ENCODE measurements at places on chromosomes 11 and 22.
A peak's percentile ranks its signal among the peaks of the same experiment; 100 is the strongest.

- DNase-seq: no peak
Measured at GRCh38 chr11:1303126-1303821, 6.2 kb downstream of the TOLLIP start.

GRCh38 chr11:62001450-62002191, 34.2 kb upstream of the FTH1 start:
- DNase-seq: no peak

DNA sequence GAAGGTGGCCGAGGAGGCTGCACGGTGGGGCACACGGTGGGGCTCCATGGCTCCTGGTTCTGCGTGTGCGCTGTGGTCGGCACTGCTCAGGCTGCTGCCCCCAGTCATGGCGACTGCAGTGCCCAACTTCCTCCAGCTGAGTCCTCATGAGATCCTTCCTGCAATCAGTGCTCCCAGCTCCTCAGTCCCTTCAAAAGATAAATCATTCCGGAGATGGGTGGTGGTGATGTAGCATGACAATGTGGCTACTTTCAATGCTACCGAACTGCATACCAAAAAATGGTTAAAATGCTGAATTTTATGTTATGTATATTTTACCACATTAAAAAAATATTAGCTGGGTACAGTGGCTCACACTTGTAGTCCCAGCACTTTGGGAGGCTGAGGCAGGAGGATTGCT, 14.1 kb upstream of the VPREB1 start:
- no peak for DNase-seq

- no peak for DNase-seq
Measured at GRCh38 chr11:295351-296170, 3.8 kb downstream of the IFITM5 start.

GRCh38 chr22:23563111-23563510, 17.0 kb downstream of the IGLL1 start:
- DNase-seq: no peak

GRCh38 chr11:35425603-35426212, 6.3 kb upstream of the SLC1A2 start:
- no peak for DNase-seq

DNA sequence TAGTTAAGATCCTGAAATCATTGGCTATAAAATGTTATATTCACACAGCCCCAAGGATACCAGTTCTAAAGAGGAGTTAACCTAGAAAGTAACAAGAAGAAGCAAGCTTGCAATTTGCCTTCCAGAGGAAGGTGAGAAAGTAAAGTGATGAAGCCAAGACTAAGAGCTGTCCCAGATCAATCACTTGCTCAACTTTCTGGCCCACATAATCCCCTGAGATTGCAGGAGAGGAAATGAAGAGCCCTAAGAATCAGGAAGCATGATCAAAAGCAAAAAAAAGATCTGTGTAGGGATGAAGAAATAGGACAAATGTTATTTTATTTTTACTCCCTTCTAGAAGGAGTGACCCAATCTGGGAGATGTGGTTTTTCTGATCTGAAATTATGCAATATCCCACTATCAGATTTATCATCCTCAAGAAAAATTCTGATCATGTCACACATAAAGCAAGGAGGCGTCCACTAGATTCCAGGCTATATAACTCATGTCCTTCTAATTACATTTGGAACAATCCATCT, 180.3 kb upstream of the GUCY1A2 start:
- no peak for DNase-seq

DNA sequence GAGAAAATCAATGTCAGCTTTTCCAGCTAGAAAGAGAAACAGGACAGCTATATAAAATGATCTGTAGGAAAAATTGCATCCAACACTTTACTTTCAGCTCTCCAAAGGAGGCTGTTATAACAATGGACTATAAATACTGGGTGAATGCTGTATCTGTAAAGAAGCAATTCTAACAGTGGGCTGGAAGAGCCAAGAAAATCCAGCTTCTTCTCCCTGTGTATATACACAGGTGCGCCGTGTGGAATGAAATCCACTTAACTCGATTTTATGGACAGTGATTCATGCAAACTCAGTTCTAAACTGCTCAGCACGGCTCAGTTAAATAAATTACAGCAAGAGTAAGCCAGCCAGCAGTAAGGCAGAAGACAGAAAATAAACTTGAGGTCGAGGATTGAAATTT, 32.5 kb upstream of the LMO2 start:
- no peak for DNase-seq

GRCh38 chr22:20834206-20834605, 24.4 kb downstream of the PI4KA start:
- no peak for DNase-seq

DNA sequence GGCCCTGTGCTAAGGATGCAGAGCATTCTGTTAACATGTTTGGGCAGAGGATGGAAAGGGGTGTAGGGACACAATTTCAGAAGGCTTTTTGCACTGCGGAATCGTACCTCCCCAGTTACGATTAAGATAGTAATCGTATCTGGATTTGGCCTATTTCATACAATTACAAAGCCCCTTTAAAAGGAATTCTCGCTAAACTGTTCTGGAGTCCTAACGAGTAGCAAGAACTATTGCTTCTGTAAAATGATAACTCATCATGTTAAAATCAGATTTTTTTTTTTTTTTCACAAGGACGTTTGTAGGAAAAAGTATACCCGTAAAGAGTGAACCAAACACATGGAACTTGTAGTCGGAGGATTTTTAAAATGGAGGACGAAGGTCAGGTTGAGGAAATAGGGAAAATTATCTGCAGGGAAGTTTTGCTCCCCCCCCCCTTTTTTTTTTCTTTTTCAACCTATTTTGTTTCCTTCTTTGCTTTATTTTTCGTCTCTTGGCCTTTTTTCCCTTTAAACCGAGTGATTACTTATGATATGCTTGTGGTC, 934 bp downstream of the HSD17B12 start:
- DNase-seq: no peak

DNA sequence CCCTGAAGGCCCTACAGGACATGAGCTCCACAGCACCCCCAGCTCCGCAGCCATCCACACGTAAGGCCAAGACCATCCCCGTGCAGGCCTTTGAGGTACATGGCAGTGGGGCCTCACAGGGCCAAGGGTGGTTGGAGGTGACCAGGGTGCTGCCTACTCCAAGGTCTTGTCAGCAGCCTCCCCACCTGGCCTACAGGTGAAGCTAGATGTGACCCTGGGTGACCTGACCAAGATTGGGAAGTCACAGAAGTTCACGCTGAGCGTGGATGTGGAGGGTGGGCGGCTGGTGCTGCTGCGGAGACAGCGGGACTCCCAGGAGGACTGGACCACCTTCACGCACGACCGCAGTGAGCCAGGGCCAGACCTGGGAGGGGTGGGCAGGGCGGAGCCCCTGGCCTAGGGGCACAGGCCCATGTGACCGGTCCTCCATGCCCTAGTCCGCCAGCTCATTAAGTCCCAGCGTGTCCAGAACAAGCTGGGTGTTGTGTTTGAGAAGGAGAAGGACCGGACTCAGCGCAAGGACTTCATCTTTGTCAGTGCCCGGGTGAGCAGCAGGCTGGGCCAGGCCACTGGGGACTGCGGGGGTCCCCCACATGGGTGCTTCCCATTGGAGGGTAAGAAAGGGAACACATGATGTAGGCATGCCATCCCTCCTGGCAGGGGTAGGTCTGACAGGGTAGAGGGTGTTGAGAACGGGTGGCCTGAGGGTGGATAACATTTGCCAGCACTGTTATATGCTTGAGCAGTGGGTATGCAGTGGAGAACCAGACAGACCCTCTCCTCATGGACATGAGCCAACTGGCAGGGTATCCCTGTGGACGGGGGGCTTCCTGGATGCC, 5.6 kb downstream of the INPPL1 start:
- no peak for DNase-seq

- no peak for DNase-seq
Measured at GRCh38 chr11:104343578-104343977, 179.6 kb upstream of the PDGFD start.

GRCh38 chr22:23182309-23183060, 2.2 kb downstream of the BCR start:
- DNase-seq: no peak

DNA sequence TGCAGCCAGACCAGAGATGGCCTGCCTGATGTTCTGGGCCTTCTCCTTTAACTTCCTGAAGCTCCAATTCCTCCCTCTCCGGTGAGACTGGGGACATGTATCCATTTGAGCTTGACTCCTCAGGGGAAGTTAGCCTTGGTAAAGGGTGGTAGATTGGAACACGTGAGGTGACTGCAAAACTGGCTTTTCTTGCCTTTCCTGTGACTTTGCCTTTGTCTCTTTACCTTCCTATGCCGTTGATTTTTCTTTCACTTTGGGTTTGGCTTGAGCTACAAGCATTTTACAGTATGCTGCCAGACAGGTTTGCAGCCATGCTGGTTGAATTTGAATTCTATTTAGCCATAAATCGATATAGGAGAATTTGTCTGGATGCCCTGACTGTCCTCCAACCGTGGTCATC, 16.8 kb upstream of the GLYATL1 start:
- no peak for DNase-seq

DNA sequence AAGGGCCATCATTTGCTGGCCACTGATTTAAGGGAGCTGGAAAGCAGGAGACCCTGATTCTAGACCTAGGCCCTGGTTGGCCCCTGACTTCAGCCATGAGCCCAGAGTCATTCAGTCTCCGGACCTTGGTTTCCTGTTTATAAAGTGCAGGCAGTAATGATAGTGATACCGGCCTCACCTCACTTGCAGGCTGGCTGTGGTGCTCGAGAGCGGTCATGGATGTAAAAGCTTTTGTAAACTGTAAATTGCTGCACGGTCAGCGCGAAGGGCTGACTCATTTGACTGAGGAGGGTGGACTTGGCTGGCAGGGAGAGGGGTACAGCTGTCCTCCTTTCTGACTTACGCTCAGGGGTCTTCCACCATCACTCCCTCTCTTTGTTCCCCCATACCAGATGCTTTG, 37.4 kb downstream of the FBLN1 start:
- no peak for DNase-seq

DNA sequence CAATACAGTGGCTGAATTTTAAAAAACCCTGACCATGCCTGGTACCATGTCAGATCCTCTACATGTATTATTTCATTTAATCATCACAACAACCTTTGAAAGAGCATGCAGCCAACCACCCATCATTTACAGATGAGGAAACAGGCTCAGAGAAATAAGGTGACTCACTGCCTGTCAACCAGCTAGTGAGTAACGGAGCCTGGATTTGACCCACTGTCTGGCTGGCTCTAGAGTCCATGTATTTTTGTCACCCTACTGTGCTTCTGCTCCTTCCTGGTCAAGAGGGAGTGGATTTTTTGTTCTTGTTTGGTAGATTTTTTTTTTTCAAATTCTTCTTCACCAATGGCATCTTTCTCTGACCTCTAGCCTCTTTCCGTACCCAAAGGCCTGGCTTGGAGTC, 77.4 kb downstream of the CWC15 start:
- DNase-seq: peak; percentile 27

- no peak for DNase-seq
Measured at GRCh38 chr11:18778468-18778867, 13.1 kb downstream of the PTPN5 start.

DNA sequence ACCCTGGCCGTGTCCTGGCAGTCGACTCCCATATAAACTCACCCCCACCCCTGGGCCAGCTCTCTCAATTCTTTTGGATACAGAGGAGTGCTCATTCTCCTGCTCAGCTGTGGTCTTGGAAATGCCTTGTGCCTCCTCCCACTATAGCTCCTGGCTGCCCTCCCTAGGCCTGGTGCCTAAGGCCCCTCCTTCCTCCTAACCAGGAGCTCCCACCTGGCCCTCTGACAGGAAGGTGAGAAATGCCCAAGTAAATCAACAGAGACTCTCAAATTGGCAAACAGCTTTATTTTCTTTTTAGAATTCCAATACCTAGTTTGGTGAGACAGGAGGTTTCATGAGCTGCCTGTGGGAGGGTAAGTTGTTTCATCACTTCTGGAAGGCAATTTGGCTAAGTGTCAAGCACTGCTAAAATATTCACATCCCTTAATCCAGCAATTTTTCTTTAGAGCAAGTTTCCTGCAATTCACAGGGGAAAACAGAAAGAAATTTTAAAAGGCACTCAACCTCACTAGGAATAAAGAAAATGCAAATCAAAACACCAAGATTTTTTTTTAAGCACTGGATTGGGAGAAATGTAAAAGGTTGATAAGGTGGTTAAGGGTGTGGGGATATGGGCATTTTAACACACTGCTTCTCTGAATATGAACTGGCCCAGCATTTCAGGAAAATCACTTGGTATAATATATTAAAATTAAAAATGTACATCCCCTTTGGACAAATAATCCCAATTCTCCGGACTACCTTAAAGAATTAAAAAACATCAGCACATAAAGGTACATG, 209.7 kb upstream of the ARHGAP20 start:
- no peak for DNase-seq

DNA sequence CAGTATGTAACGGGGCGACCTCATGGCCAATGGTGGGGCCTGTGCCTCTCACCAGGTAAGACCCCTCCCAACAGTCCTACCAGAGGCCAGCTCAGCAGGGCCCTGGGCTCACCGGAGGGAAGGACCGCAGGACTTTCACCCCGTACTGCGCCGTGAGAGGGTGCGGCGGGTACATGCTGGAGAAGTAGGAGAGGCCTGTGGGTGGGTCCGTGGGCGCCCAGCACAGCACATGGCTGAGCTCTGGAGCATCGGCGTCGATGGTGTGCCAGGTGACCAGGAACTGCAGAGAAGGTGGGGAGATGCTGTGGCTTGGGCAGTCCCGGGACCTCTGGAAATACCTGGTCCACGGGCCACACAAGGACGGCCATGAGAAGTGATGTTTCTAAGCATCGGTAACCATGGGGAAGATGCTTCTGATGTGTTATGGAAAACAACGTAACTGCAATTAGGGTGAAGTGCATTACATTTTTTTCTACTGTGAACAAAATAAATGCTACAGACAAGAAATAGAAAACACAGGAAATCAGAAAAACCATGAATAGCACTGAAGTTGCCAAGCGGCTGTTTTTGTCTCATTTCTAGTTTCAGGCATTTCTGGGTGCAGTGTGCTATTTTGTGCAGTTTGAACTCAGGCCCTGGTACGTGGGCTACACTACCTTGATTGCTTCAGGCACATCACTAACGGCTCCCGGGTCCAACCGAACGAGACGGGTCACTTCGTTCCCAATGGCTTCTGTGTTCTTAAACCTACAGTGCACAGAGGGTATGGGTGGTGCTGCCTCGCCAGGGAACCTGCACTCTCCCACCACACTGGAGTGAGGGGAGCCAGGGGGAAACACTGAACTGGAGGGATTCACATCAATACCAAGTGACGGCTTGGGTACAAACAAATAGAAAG, 46.5 kb upstream of the SERPIND1 start:
- DNase-seq: no peak

DNA sequence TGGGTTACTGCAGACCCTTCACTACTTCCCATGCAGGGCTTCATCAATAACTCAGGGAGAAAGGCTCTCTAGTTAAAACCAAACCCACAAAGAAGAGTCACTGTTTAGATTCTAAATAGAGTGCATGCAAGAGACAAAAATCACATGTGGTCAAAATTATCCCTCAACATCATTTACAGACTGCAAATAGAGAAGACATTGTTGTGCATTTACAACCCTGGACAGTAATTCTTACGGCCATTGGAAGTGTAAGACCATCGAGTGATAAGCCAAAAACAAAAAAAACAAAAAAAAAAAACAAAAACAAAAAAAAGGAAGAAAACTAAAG, 93.4 kb downstream of the RASSF10 start:
- DNase-seq: no peak

DNA sequence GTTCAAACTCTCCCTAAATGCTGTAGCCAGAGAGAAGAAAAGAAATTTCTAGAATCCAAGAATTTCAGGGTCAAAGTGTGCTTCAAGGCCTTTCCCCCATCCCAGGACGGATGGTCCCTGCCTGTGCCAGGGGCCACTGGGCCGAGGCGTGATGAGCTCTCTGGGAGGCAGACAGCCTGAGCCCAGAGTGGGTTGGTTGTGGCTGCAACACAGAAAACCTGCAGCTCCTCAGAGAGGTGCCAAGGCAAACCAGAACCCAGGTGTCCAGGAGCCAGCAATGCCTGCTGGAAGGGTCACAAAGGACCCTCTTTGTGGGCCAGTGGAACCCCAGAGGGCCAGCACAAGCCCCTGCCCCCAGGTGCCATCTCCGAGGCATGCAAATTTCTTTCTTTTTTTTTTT, 2.6 kb upstream of the APOL6 start:
- DNase-seq: no peak

All from gastrocnemius medialis (tissue), 4 donors.